ENCODE measurements at places on chromosomes 16 and 17.

DNA sequence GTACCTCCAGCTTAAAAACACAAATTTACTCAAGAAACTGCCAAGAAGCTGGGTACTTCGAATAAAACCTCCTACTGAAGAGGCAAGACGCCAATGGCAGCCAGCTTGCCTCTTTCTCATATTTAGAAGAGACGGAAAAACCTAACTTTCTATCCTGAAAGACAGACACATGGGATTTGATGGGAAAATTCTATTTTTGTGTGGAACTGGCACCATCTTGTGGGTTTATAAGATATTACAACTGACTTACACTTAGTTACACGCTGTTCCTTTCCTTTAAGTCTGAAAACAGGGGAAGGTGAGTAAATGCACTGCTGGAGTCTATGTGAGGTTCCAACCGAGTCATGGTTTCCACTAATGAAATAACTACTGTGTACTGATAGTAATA, 10.3 kb downstream of the ZNF18 start:
- DNase-seq: no peak

- no peak for DNase-seq
Measured at GRCh38 chr16:75287708-75288107, 36.3 kb upstream of the BCAR1 start.

DNA sequence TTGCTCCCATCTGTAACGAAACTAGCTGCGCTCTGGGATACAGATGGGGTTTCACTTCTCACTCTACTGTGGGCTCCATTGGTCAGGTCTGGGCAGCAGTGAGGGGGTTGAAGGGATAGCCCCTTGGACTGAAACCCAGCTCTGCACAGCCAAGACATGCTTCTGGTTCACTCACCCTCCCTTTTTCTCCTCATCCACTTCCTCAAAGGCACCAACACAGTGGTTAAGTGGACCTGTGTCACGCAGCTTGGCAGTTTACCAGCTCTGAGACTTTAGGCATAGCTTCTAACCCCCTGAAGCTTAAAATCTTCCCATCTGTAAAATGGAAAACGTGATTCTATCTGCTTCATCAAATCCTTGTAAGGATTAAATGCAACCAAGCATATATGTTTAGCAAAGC, 11.5 kb upstream of the KRT38 start:
- DNase-seq: no peak

DNA sequence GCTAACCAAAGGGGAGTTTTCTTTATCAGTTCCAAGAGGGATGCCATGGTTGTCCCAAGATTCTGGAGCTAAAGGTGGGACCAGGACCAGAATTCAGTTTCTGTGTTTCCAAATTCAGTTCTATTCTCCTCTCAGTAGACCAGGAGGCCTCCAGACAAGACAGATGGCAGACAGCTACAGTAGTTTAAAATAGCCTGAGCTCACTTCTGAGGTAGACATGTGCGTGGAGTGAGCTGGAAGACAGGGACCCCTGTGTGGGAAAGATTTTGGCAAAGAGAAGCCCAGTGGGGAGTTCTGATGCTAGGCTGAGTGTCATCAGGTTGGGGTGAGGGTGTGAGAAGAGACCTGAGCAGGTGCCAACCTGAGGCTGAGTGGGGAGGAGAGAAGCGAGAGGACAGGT, 95.4 kb downstream of the PRKCB start:
- DNase-seq: no peak

All from GOT3 (cell line).